ENCODE measurements at places on chromosomes 12 and 14.

DNA sequence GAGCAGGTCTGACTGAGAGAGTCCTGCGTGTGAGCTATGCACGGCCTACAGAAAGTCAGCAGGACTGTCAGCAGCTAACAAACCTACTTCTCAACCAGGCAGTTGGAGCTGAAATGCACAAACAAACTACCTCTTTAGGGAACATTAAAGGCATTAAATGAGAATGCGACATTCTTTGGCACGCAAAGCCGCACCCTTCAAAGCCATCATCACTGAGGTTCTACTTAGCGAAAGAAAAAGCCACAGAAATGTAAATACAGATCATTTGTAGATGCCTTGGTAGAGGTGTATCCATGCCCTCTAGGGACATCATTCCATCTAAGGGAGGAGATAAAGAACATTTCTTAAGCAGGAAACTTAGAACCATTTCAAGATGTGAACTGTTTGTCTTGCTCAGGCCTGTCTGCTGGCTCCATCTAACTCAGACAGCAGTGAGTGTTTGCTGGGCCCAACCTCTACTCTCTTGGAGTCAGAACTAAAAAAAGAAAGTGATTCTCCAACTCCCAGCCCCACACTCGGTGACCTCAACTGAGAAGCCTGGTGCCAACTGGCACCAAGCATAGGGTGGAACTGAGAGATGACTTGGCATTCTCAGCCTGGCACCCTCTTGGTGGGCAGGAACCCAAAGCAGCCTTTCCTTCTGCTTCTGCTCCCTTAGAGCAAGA is 63.5 kb upstream of the MBIP start:
- DNase-seq: no peak

GRCh38 chr12:4766445-4766844 is 46.2 kb downstream of the GALNT8 start:
- no peak for DNase-seq

DNA sequence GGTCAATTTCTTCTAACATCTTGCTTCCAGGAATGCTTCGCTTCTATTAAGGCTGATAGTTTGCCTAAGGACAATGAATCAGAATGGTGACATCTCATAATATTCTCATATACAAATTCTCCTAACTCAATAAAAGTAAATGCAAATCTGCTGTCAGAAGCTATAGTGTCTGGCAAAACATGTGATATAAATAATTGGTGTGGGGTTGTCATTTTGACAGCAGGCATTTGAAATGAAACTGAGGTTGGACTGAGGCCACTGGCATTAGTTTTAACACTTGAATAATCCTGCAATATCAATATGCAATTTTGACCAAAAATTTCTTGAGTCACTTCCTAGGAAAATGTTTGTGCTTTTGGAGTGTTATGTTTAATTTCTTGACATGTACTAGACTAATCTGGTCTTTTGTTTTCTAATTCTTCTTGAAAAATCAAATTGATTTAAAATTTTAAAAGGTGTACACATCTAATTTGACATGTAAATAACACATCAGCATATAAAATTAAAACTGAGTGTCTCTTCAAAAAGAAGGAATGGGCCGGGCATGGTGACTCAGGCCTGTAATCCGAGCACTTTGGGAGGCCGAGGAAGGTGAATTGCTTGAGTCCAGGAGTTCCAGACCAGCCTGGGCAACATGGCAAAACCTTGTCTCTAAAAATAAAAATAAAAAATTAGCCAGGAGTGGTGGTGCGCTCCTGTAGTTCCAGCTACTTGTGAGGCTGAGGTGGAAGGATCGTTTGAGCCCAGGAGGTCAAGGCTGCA is 92.3 kb upstream of the BTG1 start:
- DNase-seq: no peak

GRCh38 chr14:22844221-22845102 is 8.1 kb downstream of the MMP14 start:
- no peak for DNase-seq

DNA sequence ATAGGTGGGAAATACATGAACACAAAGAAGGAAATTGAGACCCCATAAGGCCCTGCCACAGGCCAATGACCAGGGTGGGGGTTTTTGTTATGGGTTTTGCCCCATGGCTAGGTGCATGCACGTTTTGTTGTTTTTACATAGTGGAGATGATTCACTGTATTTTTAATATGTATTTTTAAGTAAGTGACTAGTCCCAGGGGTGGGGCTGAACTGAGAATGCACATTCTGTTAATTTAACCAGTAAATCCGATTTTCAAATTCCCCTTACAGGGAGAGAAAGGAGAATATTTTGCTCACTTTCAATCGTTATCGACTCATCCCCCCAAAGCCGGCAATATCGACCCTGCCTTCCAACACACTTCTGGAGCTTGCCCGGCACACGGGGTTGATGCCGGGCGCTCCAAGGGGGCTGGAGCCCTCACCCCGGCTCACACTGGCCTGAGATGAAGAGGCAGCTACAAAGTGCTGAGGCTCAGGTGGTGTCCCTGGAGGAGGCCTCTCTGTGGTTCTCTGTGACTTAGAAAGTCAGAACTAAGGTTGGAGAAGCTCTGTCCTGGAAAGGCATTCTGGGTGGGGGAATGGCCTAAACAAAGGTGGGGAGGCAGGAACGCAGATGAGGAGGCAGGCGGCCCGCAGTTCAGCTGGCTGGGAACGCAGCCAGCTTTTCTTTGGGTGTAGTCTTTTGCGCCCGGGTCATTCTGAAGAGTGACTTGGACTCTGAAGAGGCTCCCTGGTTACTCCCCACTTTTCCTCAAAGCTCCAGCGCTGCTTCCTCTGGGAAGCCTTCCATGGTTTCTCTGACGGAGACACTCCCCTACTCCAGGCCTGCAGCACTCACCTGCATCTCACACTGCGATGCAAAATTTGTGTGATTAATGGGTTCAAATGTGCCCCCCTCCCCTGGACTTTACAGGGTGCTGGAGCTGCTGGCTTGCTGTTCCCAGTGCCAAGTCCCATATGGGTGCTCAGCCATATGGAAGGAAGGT is 50.7 kb upstream of the DLK1 start:
- DNase-seq: no peak

- no peak for DNase-seq
Measured at GRCh38 chr12:33012226-33012625, 115.6 kb upstream of the PKP2 start.

- DNase-seq: no peak
Measured at GRCh38 chr14:51616724-51617409, 34.8 kb upstream of the FRMD6 start.

DNA sequence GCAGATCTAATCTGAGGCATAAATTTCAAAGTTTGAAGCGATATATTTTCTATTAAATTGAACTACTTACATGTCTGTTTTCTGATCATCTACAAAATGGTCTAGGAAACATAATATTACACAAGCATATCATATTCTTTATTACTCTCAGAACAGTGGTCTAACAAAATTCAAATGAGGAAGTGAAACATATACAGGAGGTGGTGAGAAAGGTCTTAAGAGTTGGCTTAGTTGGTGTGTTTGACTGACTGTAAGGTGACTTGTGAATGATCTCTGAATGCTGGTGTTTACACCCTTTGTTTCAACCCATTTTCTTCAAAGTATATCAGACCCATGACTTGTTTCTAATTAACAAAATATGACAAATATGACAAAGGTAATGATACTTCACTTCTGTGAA is 1156.8 kb downstream of the SLC16A7 start:
- DNase-seq: no peak

GRCh38 chr12:64600164-64600561 is 10.1 kb upstream of the RASSF3 start:
- no peak for DNase-seq

- no peak for DNase-seq
Measured at GRCh38 chr12:32043928-32044549, 62.6 kb upstream of the BICD1 start.

- no peak for DNase-seq
Measured at GRCh38 chr12:98419795-98420404, 95.5 kb upstream of the TMPO start.

DNA sequence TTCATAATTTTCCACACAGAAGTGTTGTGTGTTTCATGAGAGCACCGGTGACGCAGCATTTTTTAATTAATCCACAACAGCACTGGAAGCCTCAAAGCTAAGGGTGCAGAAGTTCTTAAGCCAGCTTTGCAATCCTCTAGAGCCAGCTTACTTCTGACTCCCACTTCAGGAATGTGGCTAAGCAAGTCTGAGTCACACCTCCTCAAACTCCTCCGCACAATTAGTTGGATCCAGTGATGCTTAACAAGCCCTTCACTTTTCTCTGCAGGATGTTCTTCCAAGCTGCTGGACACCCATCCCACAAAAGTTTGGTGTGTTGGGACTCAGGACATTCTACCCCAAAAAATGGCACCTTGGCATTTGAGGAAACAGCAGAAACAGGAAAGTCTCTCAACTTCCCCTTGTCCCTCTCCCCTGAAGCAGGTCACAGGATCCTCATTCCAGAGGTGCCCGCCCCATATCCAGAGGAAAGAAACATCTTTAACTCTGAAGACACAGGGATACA is 210.0 kb downstream of the PPM1H start:
- no peak for DNase-seq

Data from activated CD4-positive, alpha-beta T cell treated with anti-CD3 and anti-CD28 coated beads for 1 hour (primary cell).